Immature natural killer cell (primary cell): ENCODE measurements at places on chromosomes 2 and 18.

- DNase-seq = no peak
- no peaks in the 10 kb centered on the region for H3K27me3 ChIP-seq
- H3K27ac ChIP-seq = no peak overlapping the region
- H3K4me1 ChIP-seq = no peaks in the 10 kb centered on the region
- H3K4me3 ChIP-seq = no peak overlapping the region
- no peaks in the 10 kb centered on the region for H3K36me3 ChIP-seq
These were observed 77.9 kb upstream of the GLS start for GRCh38 chr2:190802626-190803209.

DNA sequence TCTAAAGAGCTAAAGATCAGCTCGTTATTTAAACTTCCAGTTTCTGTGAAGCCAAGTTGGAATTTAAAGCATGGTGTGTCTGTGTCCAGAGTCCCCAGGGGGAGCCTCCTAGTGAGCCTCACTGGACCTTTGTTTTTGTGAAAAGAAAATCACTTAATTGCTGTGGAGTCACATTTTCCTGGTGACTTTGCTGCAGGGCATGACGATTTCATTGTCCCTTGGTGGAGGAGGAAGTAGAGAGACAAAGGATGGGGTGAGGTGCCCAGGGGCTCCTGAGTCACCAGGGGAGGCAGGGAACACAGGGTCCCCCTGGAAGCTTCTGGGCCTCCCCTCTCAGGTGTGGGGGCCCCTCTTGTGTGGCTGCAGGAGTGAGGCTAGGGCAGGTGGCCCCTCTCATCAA, 19.7 kb downstream of the ATP6V1C2 start:
- H3K27ac ChIP-seq = no peak overlapping the region
- no peak overlapping the region for H3K4me3 ChIP-seq
- H3K4me1 ChIP-seq = no peaks in the 10 kb centered on the region
- H3K27me3 ChIP-seq = no peaks in the 10 kb centered on the region
- DNase-seq = no peak
- H3K36me3 ChIP-seq = no peaks in the 10 kb centered on the region

DNA sequence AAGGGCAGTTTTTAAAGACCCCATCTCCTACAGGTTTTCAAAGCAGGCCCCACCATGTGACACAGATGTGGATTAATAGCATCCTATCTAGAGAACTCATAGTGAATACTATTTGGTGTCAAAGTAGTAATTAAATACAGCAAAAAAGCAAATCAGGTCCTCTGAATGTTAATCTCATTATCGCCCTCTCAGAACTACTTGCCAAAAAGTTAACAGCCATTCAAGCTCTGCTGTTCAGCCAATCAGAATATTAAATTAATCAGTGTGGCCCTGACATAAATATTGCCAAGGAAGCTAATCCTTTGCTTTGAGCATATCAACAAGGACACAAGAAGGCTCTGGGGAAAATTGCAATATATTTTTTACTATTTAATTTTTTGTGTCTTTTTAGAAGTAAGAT, 428.9 kb upstream of the SOX11 start:
- H3K36me3 ChIP-seq = no peaks in the 10 kb centered on the region
- no peaks in the 10 kb centered on the region for H3K27me3 ChIP-seq
- no peak for DNase-seq
- no peak overlapping the region for H3K27ac ChIP-seq
- H3K4me1 ChIP-seq = no peaks in the 10 kb centered on the region
- H3K4me3 ChIP-seq = no peak overlapping the region

DNA sequence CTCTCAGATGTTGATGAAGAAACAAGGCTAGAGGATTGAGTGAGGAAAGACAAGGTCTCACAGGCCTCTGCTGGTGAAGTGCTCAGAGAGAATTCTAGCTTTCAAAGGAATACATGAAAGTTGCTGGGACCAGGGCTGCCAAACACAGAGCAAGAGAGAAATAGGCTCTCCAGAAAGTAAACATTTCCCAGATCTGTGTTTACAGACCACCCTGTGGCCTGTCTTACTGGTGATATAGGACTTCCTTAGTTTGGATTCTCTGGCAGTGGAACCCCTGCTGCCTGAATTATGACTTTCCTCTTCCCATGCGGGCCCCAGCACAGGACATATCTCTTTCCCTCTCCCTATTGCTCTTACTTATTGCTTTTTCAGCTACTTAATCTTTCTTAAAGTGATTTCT, 64.5 kb downstream of the TACR1 start:
- H3K27ac ChIP-seq = no peak overlapping the region
- DNase-seq = no peak
- peaks cover 2% of the 10 kb centered on the region for H3K27me3 ChIP-seq
- no peaks in the 10 kb centered on the region for H3K4me1 ChIP-seq
- H3K4me3 ChIP-seq = no peak overlapping the region

- H3K36me3 ChIP-seq = no peaks in the 10 kb centered on the region
These were observed 195.8 kb downstream of the NDUFA10 start for GRCh38 chr2:239829326-239829725.

GRCh38 chr2:105379741-105380186, 19.1 kb downstream of the FHL2 start:
- no peaks in the 10 kb centered on the region for H3K36me3 ChIP-seq
- DNase-seq = no peak
- H3K27ac ChIP-seq = no peak overlapping the region
- no peak overlapping the region for H3K4me3 ChIP-seq

GRCh38 chr2:75458201-75458600, 102.5 kb downstream of the EVA1A start:
- DNase-seq = no peak
- no peaks in the 10 kb centered on the region for H3K4me1 ChIP-seq
- H3K36me3 ChIP-seq = no peaks in the 10 kb centered on the region
- H3K4me3 ChIP-seq = no peak overlapping the region
- no peak overlapping the region for H3K27ac ChIP-seq

DNA sequence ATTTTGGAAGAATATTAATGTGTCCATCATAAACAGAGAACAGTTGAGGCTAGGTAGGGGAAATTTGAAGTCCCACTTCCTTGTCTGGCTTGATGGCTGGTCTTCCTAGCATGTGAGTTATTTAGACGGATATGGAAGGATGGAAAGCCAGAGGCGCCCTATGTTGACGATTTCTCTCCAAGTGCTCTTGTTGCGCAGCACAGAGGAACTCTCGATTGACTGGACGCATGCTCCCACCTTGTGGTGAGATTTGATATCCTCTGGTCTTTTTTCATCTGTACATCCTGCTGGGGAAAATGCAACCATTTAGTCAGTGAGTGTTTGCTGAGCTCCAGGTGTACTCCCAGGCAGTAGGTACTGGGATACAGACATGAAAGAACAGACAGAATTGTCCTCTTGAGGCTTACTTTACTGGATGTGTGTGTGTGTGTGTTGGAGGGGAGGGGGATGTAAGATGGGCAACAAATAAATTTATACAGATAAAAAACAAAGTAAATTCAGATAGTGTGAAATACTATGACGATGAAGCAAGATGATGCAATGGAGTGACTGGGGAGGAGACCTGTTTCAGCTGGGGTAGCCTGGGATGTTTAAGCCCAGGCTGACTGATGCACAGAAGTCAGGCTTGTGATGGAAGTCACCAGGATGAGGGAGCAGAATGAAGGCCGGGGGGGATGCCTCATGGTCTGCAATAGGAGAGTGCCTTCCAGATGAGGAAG, 137.2 kb downstream of the TRIM43 start:
- no peak for DNase-seq
- H3K4me3 ChIP-seq = no peak overlapping the region
- H3K4me1 ChIP-seq = no peaks in the 10 kb centered on the region
- peaks cover 1% of the 10 kb centered on the region for H3K27me3 ChIP-seq
- no peaks in the 10 kb centered on the region for H3K36me3 ChIP-seq

DNA sequence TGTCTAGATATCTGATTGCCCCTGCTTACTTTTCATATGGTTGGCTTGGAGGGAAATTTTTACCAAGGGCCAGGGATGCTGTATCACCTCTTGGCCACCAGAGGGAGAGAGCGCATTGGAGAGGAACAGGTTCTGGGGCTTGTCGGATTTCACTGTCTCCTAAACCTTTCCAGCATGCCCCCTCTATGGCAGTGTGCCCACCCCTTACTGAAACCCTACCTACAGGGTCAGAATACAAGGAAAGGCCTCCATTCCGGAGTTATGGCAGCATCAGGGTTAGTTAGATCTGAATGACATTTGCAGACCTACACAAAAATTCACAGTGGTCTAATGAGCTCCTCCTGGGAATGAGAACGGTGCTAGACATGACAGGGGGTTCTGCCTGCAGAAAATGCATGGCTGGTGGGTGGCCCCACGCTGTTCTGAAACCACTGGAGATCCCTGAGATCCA, 5.8 kb downstream of the SLC14A2 start:
- H3K4me1 ChIP-seq = no peaks in the 10 kb centered on the region
- H3K36me3 ChIP-seq = no peaks in the 10 kb centered on the region
- H3K4me3 ChIP-seq = no peak overlapping the region
- no peak overlapping the region for H3K27ac ChIP-seq
- peaks cover 6% of the 10 kb centered on the region for H3K27me3 ChIP-seq
- peak; percentile 31 for DNase-seq

DNA sequence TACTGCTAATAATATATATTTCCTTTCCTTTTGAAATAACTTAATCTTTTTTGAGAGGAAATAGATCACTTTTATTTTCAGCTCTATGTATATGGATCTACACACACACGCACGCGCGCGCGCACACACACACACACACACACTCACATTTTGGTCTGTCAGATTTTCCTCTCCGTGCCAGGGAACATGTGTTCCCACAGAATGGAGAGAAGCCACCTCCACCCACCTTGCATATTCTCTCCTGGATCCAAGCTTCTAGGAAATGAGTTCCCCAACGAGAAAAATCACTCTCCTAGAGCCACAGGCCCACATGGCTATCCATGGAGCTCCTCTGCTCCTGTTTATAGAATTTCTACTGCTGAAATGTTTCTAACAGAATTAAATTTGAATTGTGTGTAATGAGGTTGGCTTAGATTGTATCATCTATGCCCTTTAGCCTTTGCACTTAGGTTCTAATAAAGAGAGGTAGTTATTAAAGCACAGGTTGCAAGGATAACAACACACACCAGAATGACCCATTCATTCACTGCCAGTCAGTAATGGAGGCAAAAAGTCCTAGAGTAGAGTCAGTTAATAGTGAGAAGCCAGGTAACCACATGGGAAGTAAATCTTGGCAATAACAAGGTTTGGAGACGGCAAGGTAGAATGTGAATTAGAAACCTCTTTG, 19.7 kb downstream of the IFIH1 start:
- no peak overlapping the region for H3K4me3 ChIP-seq
- H3K27ac ChIP-seq = no peak overlapping the region
- H3K4me1 ChIP-seq = no peaks in the 10 kb centered on the region
- H3K27me3 ChIP-seq = no peaks in the 10 kb centered on the region
- DNase-seq = no peak
- H3K36me3 ChIP-seq = no peaks in the 10 kb centered on the region

- no peak overlapping the region for H3K27ac ChIP-seq
- H3K36me3 ChIP-seq = no peaks in the 10 kb centered on the region
- H3K4me3 ChIP-seq = no peak overlapping the region
These were observed 385.5 kb downstream of the PIK3C3 start for GRCh38 chr18:42340423-42341009.

GRCh38 chr2:227507963-227508362, 36.0 kb downstream of the AGFG1 start:
- H3K27me3 ChIP-seq = no peaks in the 10 kb centered on the region
- peak overlapping the region; percentile 26 for H3K4me3 ChIP-seq
- DNase-seq = no peak
- H3K4me1 ChIP-seq = peaks cover 83% of the 10 kb centered on the region
- H3K36me3 ChIP-seq = no peaks in the 10 kb centered on the region

DNA sequence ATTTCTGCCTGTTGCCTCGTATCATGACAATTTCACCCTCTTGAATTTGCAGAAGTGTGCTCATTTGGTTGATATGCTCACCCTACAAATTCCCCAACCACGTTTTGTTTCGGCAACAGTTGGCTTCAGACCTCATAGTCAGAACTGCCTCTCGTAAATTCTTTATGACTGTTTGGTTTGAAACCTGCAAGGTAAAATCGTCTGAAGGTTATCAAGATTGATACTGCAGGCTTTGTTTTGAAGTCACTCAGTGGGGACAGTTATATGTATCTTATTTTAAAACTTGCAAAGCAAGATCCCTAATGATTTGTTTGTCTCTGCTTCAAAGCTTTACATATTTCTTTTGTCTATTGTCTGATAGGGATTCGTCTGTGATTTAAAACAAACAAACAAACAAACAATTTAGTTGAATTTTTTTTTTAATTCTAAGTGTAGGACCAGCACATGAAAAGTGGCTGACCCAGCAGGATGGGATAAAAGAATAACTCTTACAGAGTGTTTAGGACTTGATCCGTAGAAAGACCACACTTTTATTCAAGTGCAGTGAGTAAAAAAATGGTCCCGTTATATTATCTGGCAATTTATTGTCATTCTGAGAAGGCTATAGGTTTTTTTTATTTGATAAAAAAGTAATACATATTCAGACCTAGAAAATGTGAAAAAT, 45.7 kb upstream of the MYCN start:
- no peaks in the 10 kb centered on the region for H3K36me3 ChIP-seq
- DNase-seq = no peak
- H3K4me1 ChIP-seq = no peaks in the 10 kb centered on the region
- H3K27ac ChIP-seq = no peak overlapping the region

DNA sequence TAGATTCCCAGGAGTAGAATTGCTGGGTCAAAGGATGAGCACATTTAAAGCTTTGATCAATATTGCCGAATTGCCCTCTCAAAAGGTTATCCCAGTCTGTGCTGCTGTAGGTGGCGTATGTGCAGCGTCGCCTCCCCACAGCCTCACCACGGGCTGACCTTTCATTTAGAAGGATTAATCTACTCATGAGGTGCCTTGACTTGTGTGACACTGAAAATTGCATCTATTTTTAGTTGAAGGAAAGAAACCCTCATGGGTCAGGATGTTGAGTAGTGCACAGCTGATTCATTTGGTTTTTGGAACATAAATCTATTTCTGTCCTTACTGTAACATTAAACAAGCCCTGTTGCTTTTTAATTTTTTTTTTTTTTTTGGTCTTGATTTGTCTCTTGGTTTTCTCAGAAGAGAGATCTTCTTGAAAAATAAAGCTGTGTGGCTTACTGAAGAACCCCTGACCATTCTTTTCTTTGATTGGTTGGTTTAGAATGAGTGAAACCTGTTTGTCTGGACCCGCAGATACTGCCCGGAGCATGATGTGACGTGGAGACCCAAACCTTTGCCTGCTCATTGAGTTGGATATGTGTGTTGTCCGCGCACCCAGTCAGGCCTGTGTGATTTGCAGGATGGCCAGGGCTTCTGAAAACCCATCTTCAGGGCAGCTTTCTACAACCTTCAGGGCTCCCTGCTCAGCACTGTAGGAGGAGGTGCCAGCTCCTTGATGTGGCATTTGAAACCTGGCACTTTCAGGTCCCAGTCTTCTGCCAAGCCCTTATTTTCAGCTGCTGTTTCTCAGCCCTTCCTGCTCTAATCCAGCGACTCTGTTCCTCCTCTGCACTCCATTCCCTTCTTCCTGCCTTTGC, 61.0 kb downstream of the LPIN1 start:
- no peak overlapping the region for H3K4me3 ChIP-seq
- H3K27me3 ChIP-seq = peaks cover 6% of the 10 kb centered on the region
- no peak for DNase-seq
- H3K27ac ChIP-seq = no peak overlapping the region

DNA sequence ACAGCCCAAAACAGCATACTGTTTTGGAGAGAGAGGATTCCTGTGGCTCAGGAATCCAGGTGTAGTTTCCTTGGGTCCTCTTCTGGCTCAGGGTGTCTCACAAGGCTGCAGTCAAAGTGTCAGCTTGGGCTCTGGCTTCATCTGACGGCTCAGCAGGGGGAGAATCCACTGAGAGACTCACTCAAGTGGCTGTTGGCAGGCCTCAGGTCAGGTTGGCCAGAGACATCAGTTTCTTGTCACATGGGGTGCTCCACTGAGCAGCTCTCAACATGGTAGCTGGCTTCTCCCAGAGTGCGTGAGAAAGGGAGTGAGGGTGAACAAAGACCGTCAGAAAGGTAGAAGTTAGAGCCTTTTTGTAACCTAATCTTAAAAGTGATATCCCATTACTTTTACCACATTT, 168.4 kb downstream of the SOCS6 start:
- H3K27me3 ChIP-seq = peaks cover 25% of the 10 kb centered on the region
- no peak overlapping the region for H3K4me3 ChIP-seq
- H3K36me3 ChIP-seq = no peaks in the 10 kb centered on the region
- DNase-seq = no peak
